Stimulated activated CD4-positive, alpha-beta T cell treated with anti-CD3 and anti-CD28 coated beads, Interleukin-12 subunit alpha, Interleukin-12 subunit beta, amount 100 ng/mL, for 4 hours (primary cell): ENCODE measurements at places on chromosomes 4 and X.

DNA sequence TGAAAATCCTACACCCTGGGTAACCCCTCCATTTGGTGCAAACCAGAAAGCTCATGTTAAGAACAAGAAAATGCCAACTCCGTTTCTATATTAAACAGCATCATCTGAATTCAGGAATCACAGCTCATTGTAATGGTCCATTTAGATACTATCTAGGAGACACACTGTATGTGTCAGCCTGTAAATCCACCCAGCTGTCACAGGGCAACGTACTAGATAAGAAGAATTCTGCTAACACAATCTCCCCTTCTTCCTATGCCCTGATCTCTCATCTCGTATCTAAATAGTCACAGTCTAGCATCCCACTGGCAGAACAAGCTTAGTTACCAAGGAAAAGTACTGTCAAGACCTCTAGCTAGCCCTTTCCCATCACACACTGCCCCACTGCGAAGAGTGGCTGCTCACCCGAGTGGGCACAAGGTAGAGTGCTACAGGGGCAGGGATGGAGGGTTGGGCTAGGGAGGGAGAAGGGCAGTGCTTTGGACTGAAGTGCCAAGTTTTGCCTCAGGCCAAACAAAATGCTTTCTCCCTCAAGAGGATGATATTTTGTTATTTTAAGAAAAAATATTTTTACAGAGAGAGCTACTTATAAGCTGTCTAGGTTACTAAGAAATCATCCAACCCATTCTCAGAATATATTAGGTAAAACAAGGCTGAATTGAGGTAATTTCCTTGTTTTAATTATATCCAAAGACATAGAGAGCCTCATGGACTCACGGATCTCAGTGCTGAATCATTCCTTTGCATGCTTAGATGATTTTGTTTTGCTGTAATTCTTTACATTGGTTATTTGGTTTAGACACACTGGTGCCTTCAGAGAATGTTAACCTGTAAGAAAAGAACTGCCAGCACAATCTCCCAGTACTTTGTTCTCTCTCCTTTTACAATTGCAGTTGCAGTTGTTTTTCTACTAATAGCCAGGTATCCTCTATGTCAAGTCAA is 196.6 kb downstream of the PRDM5 start:
- DNase-seq: no peak

DNA sequence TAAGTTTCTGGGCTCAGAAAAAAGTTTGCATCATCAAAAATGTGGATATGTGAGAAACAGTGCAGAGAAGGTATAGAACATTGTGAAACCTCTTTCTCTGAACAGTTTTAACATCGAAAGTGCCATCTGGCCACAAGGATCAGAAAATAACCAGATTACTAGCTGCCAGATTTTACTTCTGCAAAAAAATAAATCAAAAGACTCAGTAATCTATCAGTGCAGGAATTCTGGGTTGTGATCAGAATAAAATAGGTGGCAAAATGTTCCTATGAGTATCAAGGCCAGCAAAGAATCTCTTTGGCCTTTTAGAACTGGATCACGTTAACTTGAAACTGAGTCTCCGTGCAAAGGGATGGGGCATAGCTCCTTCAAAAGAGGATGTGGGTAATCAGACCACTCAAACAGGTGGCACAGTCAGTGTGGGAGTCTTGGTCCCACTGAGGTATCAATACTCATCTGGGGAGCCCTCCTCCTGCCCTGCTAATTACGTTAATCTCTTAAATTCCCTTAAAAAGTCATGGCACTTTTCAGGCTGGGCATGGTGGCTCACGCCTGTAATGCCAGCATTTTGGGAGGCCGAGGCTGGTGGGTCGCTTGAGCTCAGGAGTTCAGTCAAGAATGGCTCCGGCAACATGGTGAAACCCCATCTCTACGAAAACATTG is 26.7 kb upstream of the RBM47 start:
- DNase-seq: no peak

GRCh38 chr4:147929746-147930145 is 197.9 kb downstream of the ARHGAP10 start:
- DNase-seq: no peak

DNA sequence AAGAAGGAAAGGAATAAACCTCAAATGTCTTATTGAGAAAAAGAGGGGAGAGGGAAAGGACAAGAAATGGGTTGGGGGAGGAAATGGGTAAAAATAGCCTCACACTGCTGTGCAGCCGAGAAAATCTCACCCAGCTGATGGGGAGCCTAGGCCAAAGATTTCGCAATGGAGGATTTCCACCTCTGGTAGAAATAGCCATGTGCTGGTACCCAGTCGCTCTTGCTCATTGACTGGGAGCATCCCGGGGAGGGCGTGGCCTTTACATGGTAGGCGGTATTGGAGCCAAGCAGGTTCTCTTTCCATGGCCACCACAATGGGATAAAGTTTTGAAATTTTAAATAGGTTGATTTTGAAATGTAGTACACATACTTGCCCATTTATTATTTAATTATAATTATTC is 255.1 kb upstream of the LDB2 start:
- no peak for DNase-seq
